ENCODE measurements at places on chromosomes 1 and 21.

DNA sequence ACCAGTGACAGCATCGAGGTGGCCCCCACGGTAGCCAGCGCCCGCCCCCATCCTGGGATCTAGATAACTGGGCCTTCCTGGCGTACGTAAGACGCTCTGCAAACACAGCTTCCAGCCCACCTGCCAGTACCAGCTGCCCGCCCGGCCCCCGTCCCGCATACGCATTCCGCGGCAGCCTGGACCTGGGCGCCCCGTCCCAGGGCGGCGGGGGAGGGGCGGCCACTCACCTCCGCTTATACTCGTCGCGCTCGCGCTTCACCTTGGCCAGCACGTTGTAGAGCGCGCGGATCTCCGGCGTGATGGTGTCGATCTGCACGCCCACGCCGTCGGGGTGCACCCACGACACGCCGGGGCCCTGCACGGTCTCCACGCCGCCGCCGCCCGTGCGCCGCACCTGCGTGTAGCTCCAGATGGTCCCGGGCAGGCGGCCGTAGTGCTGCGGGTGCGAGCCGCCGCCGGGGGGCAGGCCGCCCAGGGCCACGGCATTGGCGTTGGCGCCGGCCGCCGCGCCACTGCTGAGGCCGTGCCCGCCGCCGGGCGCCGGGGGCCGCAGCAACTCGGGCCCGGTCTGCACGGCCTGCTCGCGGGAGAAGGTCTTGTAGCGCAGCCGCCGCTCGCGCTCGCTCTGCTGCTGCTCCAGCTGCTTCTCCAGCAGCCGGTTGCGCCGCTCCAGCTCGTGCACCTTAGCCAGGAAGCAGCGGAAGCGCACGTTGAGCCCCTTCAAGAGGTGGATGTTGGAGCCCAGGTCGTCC lies 859 bp downstream of the IFFO2 start:
- DNase-seq: peak; percentile 12

DNA sequence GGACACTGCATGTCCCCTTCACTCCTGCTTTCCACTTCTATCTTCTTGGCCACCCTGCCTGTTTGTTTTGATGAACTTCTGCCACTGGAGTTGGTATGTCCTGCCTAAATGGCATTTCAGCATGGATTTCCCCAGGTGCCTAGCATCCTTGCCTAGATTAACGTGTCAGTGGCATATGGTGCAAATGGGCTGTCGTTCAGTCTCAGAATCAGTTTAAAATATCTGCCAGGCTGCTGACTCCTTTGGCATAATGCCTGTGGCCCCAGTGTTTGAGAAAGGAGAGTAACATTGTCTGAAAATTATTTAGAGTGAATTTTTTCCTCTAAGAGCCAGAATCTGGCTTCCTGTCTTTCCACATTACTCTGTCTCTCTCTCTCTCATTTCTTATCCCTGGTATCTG lies 64.9 kb upstream of the BARHL2 start:
- DNase-seq: no peak

GRCh38 chr1:105419030-105419429 lies 1637.4 kb upstream of the PRMT6 start:
- no peak for DNase-seq

GRCh38 chr1:43505077-43505780 lies 25.5 kb upstream of the PTPRF start:
- DNase-seq: no peak

- DNase-seq: no peak
Measured at GRCh38 chr1:24970399-24970753, 40.3 kb upstream of the RUNX3 start.

DNA sequence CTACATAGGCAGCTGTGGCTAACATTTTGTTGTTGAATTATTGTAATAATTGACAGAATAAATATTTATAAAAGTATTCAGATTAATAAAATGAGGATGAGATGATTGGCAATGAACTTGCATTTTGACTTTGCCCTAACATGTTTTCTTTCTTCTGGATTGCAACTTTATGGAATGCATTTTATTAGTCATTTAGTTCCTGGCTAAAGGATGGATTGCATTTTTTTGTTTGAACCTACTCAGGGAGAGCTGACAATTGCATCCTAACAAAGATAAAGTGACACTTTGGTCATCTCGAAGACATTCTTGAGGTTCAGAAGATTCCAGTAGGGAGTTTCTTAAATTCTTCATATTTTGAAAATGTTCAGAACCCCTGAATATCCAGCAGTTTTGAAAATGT lies 37.5 kb downstream of the PGM1 start:
- no peak for DNase-seq

GRCh38 chr1:175968486-175969172 lies 225.2 kb upstream of the TNR start:
- no peak for DNase-seq

- DNase-seq: peak; percentile 43
Measured at GRCh38 chr1:85911742-85912141, 203.5 kb upstream of the ZNHIT6 start.

DNA sequence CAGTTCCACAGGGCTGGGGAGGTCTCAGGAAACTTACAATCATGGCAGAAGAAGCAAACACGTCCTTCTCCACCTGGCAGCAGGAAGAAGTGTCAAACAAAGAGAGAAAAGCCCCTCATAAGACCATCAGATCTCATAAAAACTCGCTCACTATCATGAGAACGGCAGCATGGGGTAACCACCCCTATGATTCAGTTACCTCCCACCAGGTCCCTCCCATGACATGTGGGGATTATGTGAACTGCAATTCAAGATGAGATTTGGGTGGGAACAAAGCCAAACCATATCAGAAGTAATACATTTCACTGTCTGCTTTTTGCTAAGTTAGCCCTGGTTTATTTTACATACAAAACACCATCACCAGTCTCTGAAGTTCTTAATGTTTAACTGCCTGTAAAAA lies 68.5 kb downstream of the RBM11 start:
- DNase-seq: no peak

GRCh38 chr1:158055854-158056253 lies 62.4 kb downstream of the KIRREL1 start:
- no peak for DNase-seq

DNA sequence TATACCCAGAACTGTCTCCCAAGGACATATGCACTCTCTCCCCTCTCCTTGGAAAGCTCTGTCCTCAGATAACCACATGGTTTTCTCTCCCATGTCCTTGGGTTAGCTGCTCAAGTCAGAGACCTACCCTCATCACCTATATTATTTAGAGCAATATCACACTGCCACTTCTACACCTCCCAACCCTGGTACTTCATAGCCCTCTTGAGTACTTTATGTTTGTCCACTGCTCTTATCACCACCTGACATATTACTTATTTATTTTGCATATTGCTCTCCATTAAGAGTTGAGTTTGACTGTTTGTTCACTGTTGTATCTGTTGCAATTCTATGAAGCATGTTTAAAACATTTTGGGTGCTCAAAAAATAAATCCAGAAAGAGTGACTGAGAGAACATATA lies 126.3 kb upstream of the ATP1B1 start:
- no peak for DNase-seq

- DNase-seq: no peak
Measured at GRCh38 chr1:155133799-155134281, 1.8 kb upstream of the SLC50A1 start.

DNA sequence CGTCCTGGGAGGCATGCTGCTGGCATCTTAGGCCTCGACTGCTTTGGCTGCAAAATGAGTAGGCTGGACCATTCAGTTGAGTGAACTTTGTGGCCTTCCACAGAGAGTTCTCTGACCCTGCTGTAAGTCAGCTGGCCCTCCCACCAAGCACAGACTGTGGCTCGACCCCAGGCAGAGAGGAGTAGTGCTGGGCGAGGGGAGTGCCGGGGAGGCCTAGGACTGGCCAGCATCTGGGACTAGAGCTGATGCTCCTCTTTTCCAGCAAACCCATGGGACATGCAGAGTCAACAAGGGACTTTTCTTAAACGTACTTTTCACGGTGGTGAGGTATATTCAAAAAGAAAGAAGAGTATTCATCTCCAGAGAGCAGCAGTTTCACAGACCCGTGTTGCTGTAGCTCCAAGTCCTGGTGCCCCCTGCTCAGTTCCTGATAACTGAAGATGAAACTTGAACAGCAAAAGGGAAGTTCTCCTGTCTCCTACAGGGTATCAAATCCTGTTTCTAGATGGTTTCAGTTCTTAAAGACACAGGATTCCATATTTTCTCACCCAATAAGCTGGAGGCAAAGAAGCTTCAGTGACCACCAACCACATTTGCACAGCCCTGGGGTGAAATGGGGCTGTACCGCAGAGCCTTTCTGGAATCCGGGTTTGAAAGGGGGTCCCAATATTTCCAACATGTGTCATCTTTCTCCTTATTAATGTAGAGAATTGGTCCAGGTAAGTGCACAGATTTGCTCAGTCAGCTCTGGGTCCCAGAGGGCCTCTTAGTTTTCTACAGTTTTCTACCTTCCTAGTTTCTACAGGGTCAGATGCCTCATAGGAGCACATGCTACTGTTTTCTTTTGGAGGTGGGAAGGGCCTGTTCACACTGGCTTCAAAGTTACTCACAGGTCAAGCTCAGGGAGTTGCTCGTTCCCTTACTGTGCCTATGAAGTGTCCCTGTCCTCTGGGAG lies 20.9 kb downstream of the BATF3 start:
- no peak for DNase-seq

GRCh38 chr1:39827201-39827600 lies 38.5 kb upstream of the BMP8B start:
- no peak for DNase-seq

GRCh38 chr21:38260426-38260825 lies 3.6 kb downstream of the KCNJ15 start:
- no peak for DNase-seq

- DNase-seq: no peak
Measured at GRCh38 chr1:53165408-53165961, 23.0 kb upstream of the SLC1A7 start.

DNA sequence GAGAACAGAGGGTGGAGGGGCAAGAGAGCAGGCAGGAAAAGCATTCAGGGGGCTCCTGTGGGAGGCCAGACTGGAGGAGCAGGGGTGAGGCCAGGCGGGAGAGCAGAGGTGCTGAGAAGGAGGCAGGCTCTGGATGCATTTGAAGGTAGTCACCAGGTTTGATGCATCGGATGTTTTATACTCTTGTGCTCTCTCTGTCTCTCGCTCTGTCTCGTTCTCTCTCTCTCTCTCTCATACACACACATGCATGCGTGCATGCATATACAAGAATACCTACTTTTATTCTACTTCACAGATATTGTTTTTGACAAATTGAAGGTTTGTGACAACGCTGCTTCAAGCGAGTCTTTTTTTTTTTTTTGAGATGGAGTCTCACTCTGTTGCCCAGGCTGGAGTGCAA lies 15.0 kb upstream of the ITPKB start:
- DNase-seq: no peak

GRCh38 chr1:207695891-207696290 lies 51.0 kb downstream of the CR1L start:
- DNase-seq: no peak

DNA sequence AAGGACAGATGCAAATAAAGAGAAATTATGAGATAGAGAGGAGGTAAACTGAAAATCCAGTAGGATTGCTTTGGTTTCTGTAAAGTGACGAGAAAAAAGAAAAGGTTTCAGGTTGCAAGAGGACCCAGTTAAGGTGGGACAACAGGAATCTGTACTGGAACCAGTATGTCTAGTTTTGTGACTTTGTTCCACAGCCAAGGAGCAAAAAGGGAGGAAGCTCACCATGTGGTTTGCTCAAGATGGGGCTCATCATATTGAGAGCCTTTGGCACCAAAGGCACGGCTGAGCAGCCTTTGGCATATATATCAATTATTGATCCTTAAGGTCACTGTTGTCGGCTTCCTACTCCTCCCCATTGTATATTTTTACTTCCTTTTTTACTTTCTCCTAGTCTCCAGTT lies 1.8 kb upstream of the ZDHHC18 start:
- DNase-seq: no peak
